ENCODE measurements at places on chromosomes 3 and 15.
A peak's percentile ranks its signal among the peaks of the same experiment; 100 is the strongest.

- no peak for DNase-seq
These were observed 180.9 kb upstream of the ROPN1 start for GRCh38 chr3:124172816-124173215.

DNA sequence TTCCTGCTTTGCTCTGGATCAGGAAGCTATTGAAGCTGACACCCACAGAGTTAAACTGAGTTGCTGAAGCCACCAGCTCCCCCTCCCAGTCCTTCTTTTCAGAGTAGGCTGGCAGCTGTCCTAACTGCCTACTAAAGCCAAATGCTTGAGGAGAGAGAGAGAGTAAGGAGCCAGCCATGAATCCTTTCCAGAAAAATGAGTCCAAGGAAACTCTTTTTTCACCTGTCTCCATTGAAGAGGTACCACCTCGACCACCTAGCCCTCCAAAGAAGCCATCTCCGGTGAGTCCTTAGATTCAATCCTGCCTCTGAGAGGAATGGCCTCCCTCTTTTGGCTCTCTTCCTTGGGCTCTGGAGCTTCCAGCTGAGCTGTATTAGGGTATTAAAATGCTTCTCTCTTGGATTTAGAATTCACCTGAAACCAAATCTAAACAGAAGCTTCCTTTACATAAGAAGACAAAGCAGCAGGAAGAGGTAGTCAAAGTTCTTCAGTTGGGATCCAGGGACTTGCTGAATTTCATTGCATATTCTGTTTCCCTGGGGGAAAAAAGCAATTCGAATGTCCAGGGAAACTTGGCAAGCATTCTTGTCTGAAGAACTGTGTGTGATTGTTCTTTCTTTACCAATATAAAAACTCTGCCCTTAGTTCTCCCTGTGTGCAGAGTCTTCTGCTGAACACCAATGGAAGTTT is at the start of gene SLC15A2:
TSS of gene SLC15A2 (plus strand) at position 101 of the 690 bp plus-strand sequence. CDS start at position 177, 76 bp downstream.
- no peak for DNase-seq

- no peak for DNase-seq
These were observed 50.5 kb upstream of the UBP1 start for GRCh38 chr3:33490641-33491241.

DNA sequence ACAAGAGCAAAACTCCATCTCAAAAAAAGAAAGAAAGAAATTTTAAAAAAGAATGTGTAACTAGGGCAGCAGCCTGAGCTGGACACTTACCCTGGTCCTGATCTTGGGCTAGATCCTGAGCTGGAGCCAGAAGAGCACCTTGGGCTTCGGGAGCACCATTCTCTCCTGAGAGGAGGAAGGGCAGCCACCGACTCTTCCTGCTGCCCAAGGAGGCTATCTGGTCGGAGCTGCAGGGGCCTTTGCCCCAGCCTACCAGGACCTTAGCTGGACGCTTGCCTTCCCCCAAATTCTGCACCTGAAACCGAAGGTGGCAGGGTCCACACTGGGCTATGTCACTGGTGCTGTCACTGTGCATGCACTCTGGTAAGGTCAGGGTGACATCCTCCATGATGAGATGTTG is 6.9 kb upstream of the CAMKV start:
- DNase-seq, result no peak

DNA sequence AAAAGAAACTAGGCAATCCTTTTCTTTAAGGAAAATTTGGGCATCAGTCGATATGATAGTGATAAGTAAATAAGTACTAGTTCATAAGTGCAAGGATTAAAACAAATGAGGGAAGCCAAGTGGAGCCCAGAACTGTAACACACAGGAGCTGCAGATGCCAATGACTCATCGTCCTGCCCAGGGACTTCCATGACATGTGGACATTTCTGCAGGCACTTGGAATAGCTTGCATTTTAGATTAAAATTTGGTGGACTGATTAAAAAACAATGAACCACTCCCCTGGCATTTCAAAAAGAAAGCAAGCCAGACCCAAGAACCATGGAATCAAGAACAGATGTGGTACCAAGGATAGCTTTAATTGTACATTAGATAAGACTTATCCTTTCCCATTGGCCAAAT is 2.9 kb downstream of the SAMD7 start:
- no peak for DNase-seq

DNA sequence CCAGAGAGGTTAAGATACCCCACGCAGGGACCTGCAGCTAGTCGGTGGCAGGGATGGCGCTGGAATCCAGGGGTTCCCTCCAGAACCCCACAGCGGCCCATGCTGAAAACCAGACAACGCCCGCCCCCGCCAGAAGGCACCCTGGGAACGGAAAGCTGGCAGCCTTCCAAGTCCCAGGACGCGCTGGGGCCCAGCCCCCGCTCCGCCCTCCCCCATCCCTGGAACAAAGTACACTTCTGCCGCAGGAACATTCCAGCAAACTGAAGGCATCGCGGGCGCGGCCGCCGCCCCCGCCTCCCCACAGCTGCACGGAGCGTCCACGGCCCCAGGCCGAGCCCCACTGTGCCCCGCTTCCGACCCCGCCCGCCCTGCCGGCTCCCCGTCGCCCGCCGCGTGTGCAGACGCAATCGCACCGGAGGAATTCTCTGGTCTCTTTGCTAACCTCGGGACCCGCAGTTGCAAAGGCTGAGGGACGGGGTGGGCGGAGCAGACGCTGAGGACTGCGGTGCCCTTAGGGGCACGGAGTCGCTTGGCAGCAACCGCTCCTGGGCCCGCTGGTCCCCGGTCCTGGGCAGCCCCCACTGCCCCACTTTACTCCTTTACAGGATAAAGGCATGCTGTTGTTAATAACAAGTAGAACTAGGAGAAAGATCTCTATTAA is 44.8 kb upstream of the RNU6-1 start:
- DNase-seq, result peak; percentile 37

- no peak for DNase-seq
These were observed 585.2 kb downstream of the EPHA3 start for GRCh38 chr3:89692601-89693000.

DNA sequence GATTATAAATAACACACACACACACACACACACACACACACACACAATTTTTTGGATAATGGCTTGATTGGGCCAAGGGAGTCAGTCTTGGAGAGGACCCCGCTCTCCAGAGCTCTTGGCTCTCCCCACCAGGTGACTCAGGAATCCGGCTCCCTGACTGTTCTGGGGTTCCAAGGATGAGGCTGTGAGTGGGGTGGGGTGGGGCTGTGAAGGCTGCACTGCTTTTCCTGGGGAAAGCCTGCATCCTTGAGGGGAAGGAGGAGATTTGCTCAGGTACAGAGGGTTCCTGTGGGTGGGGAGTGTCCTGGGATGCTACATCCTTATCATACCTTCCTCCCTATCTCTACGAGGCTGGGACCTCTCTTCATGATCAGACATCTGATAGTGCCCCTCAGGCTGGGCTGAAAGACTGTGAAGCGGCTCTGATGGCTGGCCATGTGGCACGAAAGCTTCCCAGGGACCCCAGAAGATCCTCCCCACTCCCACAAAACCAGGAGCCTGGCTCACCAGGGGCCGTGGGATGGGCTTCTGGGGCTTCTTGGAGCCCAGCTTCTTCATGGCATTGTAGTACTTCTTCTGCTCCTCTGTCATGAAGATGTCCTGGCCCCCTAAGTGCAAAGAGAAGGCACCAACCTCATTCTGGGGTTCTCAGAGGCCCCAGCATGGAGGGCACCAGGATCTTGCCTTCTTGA is 59.2 kb downstream of the EXOG start:
- DNase-seq, result no peak

DNA sequence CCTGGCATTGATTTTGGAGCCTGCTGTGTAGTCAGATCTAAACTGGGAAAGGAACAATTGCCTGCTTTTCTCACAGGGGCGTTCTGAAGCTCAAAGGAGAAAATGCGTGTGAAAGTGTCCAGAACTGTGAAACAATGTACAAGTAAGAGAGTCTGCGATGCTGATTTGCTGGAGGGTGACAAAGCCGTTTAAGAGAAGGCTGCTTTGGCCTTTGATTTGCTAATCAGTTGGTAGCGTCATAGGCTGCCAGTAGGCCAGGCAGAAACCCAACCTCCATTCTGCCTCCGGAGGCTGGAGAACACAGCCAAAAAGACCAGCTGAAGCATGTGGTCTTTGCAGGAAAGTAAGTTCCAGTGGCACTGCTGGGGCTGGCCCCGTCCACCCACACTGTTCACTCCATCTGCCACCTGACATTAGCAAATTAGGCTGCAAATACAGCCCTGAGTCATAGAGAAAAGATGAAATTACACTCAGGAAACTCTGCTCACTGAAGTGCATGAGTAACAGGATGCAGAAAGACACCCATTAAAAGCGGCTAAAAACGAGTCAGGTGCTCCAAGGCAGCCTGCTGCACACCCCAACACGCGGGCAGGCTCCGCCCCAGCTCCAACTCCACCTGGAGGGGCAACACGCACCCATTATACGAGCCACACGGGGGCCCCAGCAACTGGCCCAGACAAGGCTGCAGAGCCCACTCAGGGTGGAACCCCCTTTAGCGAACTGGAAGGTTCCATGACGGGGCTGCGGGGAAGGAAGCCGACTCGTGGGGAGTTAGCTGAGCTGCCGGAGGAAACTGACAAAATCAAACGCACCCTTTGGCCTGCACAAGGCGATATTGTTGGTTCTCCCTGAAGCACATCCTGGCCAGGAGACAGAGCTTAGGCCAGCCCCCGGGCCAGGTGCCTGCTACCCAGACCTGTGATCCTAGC is 31.6 kb downstream of the ZDHHC19 start:
- peak; percentile 81 for DNase-seq

DNA sequence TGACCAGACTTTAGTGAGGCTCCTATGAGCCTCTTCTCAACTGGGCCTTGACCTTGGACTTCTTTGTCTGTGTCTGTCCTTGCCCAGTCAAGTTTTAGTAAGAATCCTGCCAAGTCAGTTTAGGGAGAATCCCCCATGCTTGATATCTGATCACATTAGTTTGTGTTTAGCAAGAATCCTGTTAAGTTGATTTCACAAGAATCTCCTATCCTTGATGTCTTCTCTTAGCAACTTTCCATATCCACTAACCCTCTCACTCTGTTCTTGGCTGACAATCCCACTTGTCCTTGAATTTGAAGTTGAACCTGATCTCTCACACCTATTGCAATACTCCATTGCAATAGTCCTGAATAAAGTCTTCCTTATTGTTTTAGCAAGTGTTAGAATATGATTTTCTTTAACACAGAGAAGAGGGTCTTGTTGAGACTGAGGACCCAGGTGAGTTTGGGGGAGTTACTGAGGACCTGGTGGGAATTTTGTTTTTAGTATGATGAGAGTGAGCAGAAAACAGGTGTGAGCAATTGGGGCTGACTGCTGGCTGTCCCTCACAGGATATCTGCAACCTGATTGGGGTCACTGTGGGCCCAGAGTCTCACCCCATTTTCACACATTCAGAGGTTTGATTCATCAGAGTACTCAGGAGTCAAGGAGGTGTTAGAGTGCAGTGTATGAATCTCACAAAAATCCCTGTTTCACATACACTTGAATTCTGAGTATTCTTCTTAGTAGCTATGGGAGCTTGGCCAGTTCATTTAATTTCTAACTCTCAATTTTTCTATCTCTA is 39.9 kb upstream of the TNFAIP8L3 start:
- DNase-seq, result no peak

GRCh38 chr3:94159062-94159828 is 96.4 kb downstream of the NSUN3 start:
- DNase-seq, result no peak

DNA sequence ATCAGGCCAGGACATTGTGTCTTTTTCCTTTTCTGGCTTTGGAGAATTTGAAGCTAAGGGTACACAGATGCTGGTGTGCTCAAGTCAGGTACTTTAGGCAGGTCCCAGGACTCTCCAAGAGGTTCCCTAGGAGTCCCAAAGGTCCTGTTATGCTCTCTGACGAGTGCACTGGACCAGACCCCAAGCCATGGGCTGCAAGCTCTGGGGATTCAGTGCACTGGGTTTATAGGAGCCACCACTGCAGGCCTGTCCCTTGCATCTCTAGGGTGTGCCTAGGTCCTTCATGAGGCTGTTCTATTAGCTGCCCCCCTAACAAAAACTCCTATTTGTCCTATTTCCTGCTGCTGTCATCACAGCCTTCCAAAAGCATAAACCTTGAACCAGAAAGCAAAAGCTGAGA is 31.9 kb upstream of the BFSP2 start:
- DNase-seq, result no peak

DNA sequence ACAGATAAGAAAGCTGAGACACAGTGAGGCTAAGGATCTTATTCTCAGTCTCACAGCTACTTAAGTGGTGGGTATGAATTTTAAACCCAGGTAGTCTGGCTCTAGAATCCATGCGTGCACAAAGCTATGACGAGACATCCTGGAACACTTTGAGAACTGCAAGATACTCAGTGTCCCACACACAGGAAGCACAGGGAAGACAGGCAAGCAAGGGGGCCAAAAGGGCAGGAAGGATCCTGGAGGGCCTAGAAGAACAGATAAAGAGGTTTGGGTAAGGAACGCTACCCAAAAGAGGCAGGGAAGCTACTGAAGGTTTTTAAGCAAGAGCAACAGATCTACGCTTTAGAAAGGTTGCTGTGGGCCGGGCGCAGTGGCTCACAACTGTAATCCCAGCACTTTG is 99.1 kb upstream of the HES1 start:
- DNase-seq, result no peak

DNA sequence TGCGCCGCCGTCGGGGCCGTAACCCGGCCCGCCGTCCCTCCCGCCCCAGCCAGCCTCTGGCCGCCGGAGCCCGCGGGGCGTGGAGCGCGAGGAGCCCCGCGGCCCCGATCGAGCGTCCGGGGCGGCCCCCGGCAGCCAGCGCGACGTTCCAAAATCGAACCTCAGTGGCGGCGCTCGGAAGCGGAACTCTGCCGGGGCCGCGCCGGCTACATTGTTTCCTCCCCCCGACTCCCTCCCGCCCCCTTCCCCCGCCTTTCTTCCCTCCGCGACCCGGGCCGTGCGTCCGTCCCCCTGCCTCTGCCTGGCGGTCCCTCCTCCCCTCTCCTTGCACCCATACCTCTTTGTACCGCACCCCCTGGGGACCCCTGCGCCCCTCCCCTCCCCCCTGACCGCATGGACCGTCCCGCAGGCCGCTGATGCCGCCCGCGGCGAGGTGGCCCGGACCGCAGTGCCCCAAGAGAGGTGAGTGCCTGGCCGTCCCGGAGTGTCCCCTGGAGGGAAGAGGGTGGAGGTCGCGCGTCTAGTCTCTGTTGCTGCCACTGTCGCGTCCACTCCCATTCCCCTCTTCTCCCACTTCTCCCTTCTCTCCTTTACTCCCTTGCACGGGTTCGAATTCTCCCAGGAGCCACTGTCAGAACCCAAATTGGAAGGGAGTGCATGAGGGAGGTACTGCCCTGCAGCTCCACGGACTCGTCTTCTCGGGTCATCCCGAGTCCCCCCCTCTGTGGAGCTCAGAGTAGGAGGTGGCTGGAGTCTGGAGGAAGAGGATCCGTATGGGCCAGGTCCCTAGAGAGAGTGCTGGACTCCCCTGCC is 585 bp downstream of the CSK start:
- peak; percentile 72 for DNase-seq

GRCh38 chr3:184730924-184731323 is 19.1 kb upstream of the MAGEF1 start:
- DNase-seq, result no peak

GRCh38 chr3:173733029-173733652 is 335.6 kb downstream of the NLGN1 start:
- DNase-seq, result no peak
